ENCODE measurements at places on chromosomes 6 and 20.

- no peak for DNase-seq
Measured at GRCh38 chr6:157853902-157854502, 31.0 kb downstream of the SNX9 start.

DNA sequence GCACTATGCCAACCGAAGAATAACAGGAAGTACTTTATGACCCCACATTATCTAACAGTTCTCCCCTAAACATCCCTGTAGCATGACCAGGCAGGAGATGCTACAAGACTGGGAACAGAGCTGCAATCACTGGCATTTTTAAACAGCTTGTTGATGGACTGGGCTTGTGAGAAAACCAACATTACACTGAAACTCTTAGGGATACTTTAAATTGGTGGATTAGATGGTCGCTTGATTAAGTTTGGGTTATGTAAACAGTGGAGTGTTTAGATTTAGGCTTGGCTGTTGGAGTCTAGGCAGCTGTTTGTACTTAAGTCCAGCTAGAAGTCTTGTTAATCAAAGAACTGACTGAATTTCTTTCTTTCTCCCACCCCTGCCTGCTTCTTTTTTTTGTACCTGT lies 234.1 kb upstream of the BMP2 start:
- no peak for DNase-seq

DNA sequence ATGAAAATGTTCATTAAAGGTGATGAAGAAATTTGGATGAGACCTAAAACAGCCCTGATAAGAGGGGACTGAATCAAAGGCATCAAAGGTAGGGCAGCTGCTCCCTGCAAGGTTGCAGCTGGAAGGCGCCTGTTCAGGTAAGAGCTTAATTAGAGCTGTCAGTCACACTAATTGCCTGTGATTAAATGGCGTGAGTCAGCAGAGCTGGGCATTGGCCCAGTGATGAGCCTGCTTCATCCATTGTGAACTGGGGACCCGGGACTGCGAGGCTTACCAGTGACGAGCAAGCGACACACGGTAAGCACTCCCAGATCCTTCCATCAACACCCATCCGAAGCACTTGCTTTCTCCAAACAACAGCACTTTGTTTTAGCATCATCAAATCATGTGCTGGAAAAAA lies 621.5 kb upstream of the CDH4 start:
- DNase-seq: no peak

- no peak for DNase-seq
Measured at GRCh38 chr6:18527836-18528743, 140.9 kb downstream of the RNF144B start.

DNA sequence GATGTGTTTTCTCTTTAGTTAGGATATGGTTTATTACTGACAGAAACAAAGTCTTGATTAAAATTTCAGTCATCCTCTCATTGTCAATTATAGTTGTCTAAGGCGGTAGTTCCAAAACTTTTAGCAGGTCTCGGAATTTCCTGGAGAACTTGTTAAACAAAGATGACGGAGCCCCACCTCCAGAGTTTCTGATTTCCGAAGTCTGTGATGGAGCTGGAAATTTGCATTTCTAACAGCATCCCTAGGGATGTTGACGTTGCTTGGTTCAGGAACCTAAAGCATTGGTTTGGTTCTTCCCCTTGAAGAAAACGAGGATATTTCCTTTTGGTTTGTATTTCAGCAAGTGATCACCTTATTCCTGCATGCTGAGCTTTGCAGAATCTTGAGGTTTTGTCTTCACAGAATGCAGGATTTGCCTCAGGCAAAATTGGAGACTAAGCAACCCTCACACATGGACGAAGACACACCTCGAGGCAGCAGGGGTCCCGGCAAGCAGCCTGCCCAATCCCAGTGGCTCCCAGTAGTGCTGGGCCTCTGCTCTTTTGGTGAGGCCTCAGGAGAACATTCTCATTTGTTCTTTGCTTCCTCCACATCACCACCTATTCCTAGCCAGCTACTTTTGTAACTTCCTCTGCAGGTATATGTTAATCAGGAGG lies 187.1 kb upstream of the PHACTR1 start:
- DNase-seq: no peak

DNA sequence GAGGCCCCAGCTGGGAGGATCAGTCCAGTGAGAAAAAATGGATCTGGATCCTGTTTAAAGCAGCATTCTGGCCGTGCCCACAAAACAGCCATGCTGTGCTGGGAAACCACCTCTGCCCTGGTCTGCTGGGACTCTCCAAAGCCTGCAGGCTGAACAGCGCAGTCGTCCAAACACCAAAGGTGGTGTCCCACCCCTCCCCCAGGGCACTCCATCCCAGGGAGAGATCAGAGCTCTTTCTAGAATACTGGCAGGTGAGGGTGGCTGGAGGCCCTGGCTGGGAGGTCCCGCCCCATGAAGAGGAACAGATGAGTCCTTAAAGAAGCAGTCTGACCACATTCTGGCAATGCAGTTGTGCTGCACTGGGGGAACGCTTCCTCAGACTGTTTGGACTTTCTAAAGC lies 84.6 kb downstream of the MRAP2 start:
- DNase-seq: no peak

DNA sequence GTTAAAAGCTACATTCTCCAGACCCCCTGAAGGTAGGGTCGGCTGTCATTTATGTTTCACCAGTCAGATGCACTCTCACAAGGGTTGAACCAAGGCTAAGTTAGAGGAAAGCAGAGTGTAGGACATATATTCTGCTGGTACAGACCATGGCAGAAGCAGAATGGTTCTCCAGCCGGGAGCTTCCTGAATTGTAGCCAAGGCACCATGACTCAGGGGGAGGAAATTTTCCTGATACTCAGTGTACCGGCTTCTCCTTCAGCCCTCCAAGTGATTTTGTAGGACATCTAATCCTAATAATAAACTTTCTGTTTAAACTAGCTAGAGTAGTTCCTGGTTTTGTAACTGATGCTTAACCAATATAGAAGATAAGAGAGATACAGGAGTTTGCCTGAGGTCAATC lies 14.2 kb upstream of the SLPI start:
- no peak for DNase-seq

DNA sequence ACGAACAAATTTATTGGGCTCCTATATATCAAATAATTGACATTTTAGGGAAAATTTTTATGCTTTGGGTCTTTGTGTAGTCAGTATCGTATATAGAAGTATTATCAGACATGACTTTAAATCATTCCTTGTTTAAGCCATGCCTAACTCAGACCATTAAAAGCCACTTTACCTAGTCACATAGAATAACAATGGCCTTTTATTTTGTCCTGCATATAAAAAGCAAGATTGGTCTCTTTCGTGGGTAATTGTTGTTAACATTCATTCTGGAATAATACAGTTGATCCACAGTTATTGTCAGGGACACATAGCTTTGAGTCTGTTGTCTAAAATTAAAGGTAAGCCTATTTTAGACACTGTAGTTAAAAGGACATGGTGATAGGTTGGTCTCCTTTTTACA lies 47.4 kb downstream of the PLEKHG1 start:
- DNase-seq: no peak
